Small intestine (tissue), 16 donors: ENCODE measurements at places on chromosomes 11 and 22.
A peak's percentile ranks its signal among the peaks of the same experiment; 100 is the strongest.

DNA sequence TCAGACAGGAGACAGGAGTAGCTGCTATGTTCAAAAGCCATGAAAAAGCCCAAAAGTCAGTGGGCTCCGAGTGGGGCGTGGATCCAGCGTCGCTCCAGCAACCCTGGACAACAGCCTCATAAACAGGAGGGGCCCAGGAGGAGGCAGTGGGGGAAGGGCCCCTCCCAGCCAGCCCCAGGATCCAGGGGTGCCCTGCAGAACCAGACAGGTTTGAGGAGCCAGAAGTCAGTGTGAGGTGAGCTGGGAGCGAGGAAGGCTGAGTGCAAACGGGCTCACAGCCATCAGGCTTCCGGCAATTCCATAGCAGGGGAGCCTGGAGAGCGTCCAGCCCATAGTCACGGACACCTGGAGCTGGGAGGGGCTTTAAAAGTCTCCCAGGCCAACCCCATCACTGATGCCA, 217.7 kb downstream of the MN1 start:
- DNase-seq = no peak

DNA sequence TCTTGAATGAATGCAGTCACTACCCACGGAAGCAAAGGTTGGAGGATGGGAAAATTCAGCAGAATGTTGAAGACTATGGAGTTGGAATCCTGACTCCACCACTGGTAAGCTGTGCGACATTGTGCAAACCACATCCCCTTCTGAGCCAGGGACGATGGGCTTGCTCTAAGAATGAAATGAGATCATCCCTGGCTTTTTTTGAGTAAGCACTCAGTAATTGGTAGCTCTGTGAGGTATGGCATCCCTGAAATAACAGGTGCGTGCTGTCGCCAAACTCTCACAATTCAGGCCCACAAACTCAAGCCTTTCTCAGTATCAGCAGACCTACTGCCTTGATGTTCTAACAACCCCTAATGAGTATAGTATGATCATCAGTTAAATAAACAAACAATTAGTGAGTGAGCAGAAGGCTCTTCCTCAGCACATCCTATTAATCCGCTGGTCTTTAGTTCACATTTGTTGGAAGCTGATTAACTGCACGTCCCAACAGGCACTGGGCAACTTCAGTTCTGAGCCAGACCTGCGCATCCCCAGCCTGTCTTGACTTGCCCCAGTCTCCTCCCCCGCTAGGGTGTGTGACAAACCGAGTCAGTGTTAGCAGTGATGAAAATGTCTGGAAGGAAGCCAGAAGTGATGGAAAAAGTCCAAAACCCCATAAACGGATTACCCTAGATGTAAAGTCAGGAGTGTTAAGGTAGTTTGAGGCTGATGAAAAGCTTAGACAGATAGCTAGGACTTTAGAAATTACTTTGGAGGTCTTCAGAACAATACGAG, 235.5 kb downstream of the GRIK4 start:
- DNase-seq = no peak

DNA sequence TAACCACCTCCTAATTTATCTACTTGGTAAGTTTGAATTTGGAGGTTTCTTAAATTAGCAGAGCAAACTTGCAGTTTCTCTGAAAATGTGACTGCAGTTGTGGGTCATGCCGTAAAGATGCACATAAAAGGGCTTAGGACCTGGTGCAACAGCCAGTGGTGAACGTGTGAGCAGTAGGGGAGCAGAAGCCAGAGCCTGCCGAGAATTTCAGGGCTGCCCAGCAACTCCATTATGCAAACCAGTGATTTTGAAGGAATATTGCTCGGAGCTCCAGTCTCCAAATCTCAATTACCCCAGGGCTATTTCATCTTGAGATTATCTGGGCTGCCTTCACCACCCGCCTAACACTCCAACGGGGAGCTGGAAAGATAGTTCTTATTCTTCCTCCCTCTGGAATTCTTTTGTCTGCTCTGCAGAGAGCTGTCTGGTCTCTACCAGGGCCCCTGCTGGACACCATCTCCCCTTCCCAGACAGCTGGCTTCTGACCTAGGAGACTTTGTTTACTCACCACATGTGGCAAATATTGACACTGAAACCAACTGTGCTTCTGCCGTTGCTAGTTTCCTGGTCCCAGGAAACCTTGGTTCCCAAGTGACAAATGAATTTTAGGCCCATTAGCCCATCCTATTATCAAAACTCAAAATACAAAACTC, 93.9 kb downstream of the DSCAML1 start:
- no peak for DNase-seq

- no peak for DNase-seq
These were observed 15.3 kb downstream of the HSPA8 start for GRCh38 chr11:123046473-123047259.

GRCh38 chr11:16613262-16613511, 125.3 kb upstream of the C11orf58 start:
- DNase-seq = no peak

- no peak for DNase-seq
These were observed 520.8 kb upstream of the KIRREL3 start for GRCh38 chr11:127521413-127521812.

DNA sequence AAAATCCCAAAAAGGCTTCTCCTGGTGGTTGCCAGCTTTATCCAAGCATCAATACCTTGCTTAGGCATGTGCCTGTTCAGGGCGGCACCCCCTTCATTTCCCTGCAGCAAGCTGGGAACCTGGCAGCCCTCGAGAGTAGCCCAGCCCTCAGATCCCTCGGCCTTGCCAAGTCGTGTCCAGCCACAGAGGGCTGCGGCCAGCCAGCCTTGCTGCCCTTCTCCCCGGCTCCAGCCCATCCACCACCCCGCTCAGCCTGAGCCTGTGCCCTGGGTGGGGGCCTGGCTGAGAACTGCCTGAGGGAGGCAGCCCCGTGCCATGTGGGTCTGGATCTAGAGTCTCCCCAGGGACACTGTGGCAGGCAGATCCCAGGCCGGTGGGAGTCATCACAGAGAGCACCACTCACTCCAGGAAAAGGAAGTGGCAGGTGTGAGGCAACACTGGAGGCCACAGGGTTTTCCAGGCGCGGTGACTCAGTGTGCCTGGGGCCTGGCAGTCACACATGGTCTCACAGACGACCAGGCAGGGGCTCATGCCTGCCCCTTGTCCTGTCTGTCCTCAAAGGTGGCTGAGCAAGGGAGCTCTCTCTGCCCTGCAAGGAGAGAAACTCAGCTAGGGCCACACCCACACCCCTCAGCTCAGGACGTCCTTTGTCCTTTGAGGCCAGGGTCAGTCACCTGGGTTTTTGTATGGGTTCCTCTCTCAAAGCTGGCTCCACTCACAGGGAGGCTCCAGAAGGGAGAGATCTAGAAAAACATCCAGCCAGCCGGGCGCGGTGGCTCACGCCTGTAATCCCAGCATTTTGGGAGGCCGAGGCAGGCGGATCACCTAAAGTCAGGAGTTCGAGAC, 12.2 kb upstream of the CDC42BPG start:
- peak; percentile 87 for DNase-seq

DNA sequence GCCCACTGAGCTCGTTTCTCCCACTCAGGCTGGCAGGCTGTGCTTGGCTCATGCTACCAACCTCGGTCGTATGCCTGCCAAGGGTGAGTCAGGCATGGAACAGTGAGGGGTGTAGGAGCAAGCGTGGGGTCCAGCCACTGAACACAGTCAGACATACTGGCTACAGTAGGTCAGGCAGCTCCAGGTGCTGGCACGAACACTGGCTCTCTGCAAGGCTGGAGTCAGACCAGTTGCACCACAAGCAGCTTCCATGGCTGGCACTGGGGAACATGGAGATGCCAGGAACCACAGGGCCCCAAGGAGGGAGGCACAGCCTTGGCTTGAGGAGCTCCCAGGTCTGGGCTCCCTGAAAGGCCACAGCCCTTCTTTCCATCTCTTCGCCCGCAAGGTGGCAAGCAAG, 410.7 kb upstream of the KIRREL3 start:
- no peak for DNase-seq

- no peak for DNase-seq
These were observed 107.5 kb downstream of the TENM4 start for GRCh38 chr11:79333355-79333754.

GRCh38 chr22:41544671-41545476, 604 bp upstream of the POLR3H start:
- no peak for DNase-seq
